ENCODE measurements at places on chromosomes 1 and 21.

DNA sequence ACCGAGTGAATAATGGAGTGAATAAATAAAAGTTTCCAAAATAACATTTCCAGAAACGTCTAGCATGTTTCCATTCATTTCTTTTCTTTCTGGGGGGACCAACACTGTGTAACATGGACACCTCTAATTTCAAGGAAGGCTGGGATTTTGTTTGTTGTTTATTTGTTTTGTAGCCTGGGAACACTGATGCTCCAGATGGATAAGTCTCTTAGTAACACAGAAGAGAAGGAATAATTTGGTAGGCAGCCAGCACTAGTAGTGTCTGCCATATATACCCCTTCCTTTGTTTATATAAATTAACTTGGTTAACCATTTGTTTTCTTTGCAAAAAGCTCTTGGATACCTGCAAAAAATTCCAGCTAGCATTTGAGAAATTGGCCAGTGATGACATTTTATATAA is 411.4 kb upstream of the DEPDC1 start:
- no peak for DNase-seq

GRCh38 chr1:153251562-153251961 is 7.9 kb upstream of the LORICRIN start:
- no peak for DNase-seq

GRCh38 chr1:232951180-232951579 is 769 bp downstream of the NTPCR start:
- peak; percentile 70 for DNase-seq

DNA sequence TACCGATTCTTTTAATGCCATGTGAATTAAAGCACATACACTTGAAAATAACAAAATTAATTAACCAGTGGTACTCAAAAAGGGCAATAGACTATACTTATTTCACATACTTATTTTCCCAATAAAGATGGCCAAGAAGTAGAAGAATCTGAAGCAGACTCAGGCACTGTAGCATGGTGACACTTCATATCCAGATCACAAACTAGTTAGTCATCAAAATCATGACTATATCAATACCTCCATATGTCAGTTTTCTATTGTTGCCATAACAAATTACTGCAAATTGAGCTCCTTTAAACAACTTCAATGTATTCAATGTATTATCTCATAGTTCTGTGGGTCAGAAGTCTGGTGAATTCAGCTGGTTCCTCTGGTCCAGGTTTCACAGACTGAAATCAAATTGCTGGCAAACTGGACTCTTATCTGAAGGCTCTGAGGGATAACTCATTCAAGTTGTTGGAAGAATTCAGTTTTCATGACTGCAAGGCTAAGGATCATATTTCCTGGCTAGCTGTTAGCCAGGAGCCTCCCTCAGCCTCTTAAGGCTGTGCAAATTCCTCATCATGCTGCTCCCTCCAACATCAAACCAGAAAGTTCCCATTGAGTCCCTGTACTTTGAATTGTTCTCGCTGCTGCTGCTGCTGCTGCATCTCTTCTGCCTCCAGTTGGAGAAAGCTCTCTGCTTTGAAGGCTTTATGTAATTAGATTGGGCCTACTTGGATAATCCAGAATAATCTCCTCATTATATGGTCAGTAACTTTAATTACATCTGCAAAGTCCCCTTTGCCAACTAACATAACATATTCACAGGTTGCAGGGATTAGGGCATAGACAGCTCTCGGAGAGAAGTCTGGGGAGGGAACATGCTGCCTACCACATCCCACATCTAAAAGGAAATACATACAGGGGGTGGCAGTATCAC is 91.5 kb downstream of the MRPL39 start:
- no peak for DNase-seq

- DNase-seq: peak; percentile 59
These were observed at the start of gene TSPEAR for GRCh38 chr21:44711327-44712202. Gene TSPEAR (minus strand): TSS chr21:44711572. CDS start chr21:44711514, 58 bp downstream.

DNA sequence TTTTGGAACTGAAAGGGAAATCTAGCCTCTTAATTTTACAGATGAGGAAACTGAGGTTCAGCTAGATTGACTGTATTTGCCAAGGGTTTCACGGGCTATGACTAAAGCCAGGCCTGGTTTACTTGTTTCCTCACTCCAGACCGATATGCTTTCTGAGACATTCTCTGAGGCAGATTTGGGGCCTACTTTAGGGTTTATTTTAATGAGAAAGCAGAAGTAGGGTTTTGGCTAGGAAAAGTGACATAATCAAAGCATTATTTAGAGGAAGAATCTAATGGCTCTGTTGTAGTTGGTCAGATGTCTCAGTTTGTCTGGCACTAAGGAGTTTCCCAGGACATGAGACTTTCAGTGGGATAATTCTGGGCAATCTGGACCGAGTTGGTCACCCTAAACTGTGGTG is 1.5 kb upstream of the RPTN start:
- DNase-seq: no peak

- DNase-seq: no peak
These were observed 12.9 kb upstream of the TMEM125 start for GRCh38 chr1:43256675-43257570.

DNA sequence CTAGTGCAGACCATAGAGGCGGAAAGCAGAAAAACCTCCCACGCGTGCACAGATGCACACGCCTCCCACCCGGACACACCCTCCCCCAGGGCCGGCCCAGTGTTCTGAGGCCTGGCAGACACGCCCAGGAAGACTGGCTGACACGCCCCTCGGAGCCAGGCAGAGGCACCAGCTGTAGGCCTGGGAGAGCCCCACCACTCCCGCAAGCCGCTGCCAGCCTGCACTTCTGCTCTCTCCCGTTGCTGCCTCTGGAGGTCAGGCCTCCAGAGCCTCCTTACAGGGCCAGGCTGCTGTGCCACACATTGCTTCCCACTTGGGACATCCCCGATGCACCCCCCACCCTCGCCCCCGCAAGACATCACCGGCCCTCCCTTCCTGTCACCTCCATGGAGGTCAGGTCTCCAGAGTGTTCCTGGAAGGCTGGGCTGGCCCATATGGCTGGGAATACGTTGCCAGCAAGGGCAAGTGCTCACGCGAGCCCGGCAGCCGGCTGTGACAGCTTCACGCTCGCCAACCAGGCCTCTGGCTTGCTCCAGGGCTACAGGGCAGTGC is 40.4 kb downstream of the CASZ1 start:
- DNase-seq: peak; percentile 66
